ENCODE measurements at places on chromosomes 6 and 20. TPM values are rescaled to one million over a fixed set of nuclear protein-coding genes. Genes with fewer than 3 reads are reported as not detected.

Gene CYB5R4
- polyA plus RNA-seq, result 36.0 TPM

Gene MYCT1
- polyA plus RNA-seq, result not detected

Gene PTGIS
- 0.15 TPM for polyA plus RNA-seq

Gene EMILIN3
- not detected for polyA plus RNA-seq

Gene SNX14
- polyA plus RNA-seq, result 48.9 TPM

Gene CDH4
- polyA plus RNA-seq, result 0.22 TPM

Gene UBE2J1
- 36.0 TPM for polyA plus RNA-seq

Gene DEFB132
- polyA plus RNA-seq, result not detected

Gene TP53INP2
- polyA plus RNA-seq, result 1.1 TPM

Gene SEL1L2
- polyA plus RNA-seq, result not detected

DNA sequence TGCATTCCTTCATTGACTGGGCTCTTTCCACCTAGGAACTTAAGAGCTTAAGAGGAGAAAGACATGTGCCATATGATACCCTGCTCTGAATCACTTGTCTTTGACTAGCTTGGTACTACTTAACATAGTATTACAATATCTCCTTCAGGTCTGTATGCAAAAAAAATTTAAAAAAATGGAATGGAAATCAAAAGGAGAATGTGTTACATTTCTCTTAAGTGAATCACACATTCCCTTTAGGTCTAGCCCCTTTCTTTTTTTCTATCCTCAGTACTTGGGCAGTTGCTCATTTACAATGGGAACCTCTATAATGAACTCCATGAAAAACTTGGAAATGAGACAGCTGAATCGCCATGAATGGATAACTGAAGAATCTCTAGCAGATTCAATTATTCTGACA is 53.8 kb downstream of the SLC35F1 start:
- DNase-seq, result no peak

DNA sequence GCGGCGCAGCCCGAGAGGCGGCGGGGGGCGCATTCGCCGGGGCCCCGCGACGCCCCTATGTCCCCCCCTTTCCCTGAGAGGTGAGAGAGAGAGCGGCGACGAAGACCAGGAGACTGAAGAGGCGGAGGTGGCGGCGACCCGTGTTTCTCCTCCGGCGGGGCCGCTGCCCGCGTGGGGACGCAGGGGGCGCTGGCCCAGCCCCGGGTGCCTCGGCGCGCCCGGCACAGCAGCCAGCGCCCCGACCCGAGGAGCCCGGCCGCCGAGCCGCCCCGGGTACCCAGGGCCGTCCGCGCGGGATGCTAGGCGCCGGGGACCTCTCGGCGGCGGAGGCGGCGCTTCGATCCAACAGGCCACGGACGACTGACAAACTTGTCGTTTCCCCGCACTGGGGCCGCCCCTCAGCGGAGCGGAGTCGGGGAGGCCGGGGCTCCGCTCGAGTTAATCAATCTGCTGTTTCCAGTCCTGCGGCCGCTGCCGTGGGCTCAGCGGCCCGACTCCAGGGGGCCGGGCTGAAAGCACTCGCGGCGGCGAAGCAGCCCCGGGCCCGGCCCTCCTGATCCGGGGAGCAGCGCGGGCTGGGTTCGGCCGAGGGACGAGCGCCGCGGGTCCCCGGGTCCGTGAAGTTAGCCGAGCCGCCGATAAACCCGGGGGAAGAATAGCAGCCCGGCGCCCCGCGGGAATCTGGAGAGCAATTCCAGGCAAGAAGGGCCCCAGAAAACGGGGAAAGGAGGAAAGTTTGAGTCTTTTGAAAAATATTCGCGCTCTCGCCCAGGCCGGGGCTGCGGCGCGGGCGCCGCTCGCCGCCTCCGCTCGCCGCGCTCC is 631 bp downstream of the MDGA1 start:
- DNase-seq, result peak; percentile 29

DNA sequence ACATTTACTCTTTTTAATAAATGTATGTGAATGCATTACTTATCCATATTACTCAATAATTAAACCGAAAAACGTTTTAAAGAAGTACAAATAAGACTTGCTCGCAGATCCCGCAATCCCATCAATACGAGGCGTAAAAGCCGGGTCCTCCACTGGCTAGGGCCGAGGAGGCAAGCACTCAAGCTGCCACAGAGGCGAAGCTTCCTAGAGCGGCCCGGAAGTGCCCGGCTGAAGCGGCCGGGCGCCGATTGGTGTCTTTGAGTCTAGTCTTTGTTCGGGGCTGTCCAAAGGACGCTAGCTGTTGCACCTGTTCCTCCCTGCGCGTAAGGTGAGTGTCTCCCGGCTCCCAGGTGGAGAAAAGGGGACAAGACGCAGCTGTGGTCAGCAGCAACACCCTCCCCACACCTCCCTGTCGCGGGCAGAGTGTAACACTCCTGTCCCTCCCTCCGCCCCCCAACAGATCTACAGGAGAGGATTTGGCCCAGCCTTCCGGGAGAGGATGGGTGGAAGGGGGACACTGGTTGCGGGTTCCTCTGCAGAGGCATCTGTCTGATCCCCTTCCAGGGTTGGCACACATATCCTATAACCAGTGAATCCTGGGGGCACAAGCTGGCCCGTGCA is at the start of gene ZSCAN16:
Gene ZSCAN16 (plus strand): TSS at position 260 of the 621 bp plus-strand sequence. CDS start 835 bp downstream, outside the sequence.
- peak; percentile 59 for DNase-seq

- no peak for DNase-seq
Observed at GRCh38 chr20:33914919-33915318, 78.8 kb upstream of the RALY start.

GRCh38 chr6:158492881-158493280 is 67.0 kb upstream of the TMEM181 start:
- DNase-seq, result no peak

GRCh38 chr20:58349570-58349969 is 39.5 kb upstream of the VAPB start:
- no peak for DNase-seq

- no peak for DNase-seq
Observed at GRCh38 chr6:33654831-33655554, 33.9 kb downstream of the ITPR3 start.

DNA sequence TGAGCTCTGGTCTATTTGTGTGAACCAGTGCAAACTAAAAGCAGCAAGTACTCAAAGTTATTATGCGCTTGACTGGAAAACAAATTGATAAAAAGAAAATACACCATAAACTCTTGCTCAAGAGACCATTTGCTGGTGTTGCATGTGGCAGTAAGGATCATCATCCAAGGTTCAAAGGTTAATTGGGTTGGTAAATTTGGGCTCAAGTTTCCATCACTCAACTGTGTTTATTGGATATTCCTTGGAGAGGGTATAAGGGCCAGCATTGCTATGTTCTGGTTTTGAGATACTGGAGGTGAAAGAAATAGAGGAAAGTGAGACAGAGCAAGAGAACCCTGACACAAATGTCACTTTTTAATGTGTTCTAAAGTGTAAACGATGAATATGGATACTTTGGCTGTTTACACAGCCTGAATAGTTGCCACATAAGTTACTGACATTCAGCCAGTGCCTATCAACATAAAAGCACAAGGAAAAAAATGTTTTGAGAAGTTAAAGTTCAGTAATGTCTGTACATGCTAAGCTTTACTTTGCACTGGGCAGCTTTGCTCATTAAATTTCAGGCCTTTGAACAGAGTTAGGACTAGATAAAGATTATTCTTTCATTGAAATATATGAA is 736.1 kb downstream of the HDGFL1 start:
- DNase-seq, result no peak

DNA sequence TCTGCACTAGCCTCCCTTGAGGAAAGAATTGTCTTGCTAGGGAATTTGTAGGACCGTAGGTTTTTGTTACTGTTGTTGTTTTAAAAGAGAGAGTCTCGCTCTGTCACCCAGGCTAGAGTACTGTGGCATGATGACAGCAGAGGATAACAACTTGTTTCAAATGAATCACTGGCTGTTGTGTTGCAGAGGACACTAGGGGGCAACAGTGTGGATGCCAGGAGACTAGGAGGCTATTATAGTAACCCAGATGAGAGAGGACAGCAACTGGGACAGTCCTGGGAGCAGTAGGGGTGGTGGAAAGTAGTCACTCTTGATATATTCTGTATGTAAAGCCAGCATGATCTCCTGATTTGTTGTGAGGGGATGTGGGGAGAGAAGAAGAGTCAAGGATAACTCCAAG is 41.8 kb upstream of the LAMA4 start:
- no peak for DNase-seq

DNA sequence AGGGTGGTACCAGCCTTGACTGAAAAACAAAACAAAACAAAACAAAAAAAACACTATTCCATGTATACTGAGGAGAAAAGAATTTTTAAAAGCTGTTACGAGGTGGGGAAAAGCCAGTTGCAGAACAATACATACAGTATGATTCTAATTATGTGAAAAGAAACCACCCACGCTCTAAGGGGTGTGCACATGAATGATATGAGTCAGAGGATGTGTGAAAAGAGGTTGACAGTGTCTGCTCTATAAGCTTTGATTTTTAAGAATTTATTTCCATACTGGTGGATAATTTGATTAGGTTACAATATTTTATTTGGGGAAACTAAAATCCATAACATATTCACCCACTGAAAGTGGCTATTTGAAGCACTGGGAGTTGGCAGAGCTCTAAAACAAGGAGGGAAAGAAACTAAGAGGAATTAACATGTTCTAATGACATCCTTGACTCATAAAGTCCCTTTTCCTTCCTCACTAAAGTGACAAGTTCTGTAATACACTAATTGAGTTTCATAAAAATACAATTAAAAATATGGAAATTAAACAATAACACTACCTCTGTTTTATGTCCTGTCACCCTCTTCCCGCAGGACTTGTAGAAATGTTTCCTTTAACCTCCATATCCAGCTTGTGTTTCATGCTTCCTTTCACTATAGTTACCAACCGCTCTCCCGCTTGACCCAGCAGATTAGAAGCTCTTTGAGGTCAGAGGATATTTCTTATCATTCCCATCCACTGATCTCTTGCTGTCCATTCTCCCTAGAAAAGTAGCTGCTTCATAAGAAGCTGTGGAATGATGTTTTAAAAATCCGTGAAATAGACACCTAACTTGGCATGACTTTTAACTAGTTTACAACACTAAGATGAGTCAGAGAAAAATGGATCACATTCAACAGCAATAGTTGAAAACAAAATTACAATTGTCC is 118.6 kb upstream of the CCDC28A start:
- DNase-seq, result no peak

- no peak for DNase-seq
Observed at GRCh38 chr6:72080260-72080941, 194.1 kb downstream of the RIMS1 start.

DNA sequence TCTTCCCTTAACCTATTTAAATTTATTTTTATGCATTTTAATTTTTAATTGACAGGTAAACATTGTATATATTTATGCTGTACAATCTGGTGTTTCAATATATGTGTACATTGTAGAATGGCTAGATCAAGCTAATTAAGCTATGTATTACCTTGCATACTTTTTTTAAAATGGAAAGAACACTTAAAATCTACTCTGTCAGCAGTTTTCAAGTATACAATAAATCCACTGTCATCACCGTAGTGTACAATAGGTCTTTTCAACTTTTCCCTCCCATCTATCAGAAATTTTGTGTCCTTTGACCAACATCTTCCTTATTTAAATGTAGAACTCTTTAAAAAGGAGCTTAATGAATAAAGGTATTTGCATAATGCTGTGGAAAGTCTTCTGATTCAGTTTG is 27.6 kb downstream of the RPS12 start:
- DNase-seq, result no peak

DNA sequence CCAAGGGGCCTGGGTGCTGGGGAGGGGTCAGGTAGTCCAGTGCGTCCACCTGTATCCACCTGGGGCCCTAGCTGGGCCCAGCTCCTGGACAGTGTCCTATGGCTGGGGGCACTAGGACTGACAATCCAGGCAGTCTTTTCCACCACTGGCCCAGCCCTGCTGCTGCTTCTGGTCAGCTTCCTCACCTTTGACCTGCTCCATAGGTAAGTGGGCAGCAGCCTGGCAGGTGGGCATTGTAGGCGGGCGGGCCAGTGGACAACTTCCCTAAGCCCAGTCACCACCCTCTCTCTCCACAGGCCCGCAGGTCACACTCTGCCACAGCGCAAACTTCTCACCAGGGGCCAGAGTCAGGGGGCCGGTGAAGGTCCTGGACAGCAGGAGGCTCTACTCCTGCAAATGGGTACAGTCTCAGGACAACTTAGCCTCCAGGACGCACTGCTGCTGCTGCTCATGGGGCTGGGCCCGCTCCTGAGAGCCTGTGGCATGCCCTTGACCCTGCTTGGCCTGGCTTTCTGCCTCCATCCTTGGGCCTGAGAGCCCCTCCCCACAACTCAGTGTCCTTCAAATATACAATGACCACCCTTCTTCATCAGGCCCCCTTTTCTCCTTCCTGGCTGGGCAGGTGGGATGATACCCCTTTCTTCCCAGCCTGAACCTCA is 584 bp downstream of the C20orf141 start:
- no peak for DNase-seq

DNA sequence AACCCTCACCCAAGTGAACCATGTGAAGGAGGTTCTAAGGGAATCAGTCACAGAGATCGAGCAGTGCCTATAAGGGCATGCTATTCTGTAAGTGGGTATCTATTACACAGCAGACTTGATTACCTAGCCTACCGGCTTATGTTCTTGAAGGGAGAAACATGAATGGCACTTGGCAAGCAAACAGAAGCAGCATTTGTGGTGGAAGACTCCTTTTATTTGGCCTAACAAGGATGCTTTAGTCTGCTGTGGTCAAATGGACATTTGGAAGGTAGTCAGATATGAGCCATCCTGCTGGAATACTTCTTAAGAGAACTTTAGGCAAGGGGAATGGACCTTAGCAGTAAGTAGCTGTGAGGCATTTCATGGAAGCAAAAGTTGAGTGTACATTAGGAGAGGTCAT is 126.3 kb downstream of the COL12A1 start:
- DNase-seq, result no peak

All from CD8-positive, alpha-beta memory T cell (primary cell).